Muscle of arm (tissue), 14 donors: ENCODE measurements at places on chromosomes 11 and 22. TPM values are rescaled to one million over a fixed set of nuclear protein-coding genes. Genes with fewer than 3 reads are reported as not detected.

Gene SLC22A8
- polyA plus RNA-seq, result not detected

Gene NXPE2
- polyA plus RNA-seq, result not detected

Gene PHOX2A
- not detected for polyA plus RNA-seq

Gene C22orf31
- not detected for polyA plus RNA-seq

Gene ZNF215
- 1.2 TPM for polyA plus RNA-seq

Gene MMP26
- polyA plus RNA-seq, result not detected

Gene DCUN1D5
- polyA plus RNA-seq, result 32.9 TPM

Gene ALX4
- 2.5 TPM for polyA plus RNA-seq

DNA sequence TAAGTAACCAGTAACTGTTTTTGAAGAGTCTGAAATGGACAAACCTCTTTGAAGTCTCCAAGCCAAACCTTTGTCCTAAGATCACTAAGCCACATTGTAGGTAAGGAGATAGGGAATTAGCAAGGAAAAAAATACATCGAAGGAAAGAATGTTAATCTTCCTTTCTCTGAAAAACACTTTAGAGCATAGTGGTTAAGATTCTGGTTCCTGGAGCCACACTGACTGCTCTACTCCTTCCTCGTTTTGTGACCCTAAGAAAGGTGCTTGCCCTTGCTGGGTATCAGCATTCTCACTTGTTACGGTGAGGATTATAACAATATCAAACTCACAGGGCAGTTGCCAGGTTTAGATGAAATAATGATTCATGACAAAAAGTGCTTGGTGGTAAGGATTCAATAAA lies 104.0 kb downstream of the SIK3 start:
- DNase-seq, result no peak

- no peak for DNase-seq
Observed at GRCh38 chr11:47415091-47415854, 6.9 kb downstream of the SLC39A13 start.

DNA sequence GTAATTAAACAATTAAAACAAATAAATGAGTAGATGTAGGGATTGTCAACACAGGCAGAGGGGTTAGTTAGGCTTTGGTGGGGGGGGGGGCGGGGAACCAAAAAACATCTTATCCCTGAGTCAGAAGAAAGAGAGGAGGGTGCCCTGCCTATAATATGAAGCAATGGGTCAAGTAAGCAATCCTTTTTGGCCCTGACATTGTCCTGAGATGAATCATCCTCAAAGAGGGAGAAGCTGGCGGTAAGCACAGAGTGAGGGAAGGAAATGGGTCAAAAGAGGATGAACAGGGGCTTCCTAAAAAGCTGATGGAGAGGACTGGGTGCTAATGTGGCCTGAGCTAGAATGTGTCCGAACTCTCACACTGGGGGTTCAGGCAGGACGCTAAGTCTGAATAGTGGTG lies 4.7 kb downstream of the OLFML1 start:
- DNase-seq, result no peak

DNA sequence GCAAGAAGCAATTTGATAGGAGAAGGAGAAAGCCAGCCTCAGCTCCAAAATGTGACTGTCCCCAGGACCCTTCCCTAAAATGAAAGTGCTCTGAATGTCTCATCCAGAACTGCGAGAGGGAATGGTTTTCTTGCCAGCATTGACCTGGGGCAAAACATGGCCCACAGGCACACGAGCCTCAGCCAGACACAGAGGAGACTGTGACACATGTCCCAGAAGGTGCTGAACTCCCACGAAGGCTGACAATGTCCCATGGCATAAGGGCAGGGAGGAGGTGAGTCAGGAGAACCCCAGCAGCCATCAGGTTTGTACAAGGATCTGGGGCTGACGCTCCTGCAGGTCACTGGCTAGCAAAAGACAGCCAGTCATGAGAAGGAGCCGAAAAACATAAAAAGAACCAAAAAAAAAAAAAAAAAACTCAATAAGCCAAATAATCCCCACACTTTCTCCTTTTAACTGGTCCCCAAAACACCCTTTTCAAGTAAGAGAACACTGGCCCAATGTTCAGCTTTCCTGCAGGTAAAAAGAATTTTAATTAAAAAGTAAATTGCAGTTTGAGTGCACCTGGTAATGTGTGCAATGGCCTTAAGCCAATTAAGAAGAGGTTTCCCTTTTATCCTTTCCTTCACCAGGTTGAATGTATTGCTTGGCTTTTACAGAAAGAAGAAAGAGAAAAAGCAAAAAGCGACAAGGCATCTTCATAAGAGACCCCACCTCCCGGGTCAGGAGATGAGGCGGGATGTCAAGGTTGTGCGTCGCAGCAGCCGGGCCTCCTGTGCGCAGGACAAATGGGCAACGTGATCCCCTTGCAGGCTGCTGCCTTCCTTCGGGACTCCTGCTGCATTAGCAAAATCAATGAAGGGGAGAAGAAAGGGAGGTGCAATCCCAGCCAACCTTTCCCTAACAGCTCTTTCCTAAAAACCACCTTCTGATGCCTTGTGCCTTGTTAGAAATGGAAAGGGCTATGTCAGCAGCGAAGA lies 43.6 kb downstream of the GALNT18 start:
- no peak for DNase-seq

- no peak for DNase-seq
Observed at GRCh38 chr11:34331736-34332135, 26.1 kb downstream of the ABTB2 start.

- DNase-seq, result peak; percentile 46
Observed at GRCh38 chr11:47863189-47863897, 15.2 kb upstream of the NUP160 start.

GRCh38 chr11:58928107-58928499 lies 11.2 kb upstream of the GLYATL1 start:
- no peak for DNase-seq

- DNase-seq, result no peak
Observed at GRCh38 chr11:117966908-117967307, 19.3 kb upstream of the IL10RA start.

DNA sequence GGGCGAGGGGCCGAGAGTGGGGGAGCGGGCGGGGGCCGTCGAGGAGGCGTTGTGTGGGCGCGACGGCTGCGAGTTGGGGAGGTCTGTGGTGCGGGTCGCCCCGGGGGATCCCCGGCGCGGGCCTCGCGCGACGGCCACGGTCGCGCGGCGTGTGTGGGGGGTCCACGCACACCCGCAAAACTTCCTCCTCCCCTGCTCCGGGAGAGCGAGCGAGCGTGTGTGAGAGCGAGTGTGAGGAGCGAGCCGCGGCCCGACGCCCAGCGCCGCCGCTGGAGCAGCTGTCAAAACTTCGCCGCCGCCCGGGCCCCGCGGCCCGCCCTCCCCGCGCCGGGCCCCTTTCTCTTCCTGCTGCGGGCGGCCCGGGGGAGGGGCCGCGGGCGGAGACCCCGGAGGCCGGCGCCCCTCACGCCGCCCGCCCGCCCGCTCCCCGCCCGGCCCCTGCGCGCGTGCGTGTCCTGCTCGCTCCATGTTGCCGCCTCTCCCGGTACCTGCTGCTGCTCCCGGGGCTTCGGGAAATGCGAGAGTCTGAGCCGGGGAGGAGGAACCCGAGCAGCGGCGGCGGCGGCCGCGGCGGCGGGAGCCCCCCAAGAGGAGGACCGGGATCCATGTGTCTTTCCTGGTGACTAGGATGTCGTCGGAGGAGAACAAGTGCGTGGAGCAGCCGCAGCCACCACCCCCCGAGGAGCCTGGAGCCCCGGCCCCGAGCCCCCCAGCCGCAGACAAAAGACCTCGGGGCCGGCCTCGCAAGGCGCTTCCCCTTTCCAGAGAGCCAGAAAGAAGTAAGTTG lies 9.0 kb upstream of the CCT8L2 start:
- DNase-seq, result no peak

DNA sequence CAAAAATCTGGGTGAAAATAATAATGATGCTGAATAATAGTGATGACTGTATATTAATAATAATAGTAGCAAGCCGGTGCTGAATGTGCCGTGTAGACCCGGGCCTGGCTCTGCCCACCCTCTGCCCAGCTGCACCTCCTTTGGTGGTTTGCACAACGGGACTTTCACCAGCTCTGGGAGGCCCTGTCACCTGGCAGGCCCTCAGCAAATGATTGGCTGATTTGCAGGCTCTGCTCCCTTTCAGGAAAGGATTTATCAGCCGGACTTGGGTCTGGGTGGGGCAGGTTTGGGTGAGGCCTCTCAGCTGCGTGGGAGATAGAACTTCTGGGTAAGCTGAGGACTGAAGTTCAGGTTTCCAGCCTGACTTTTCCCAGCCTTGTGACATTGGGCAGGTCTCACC lies 21.4 kb downstream of the KIAA1671 start:
- DNase-seq, result no peak

GRCh38 chr11:104678408-104678807 lies 219.9 kb downstream of the CASP12 start:
- no peak for DNase-seq

GRCh38 chr11:120500414-120501071 lies 11.0 kb upstream of the GRIK4 start:
- no peak for DNase-seq

GRCh38 chr11:96326959-96327358 lies 16.0 kb downstream of the MAML2 start:
- DNase-seq, result no peak
